ENCODE measurements at places on chromosomes 1 and 21. TPM values are rescaled to one million over a fixed set of nuclear protein-coding genes. Genes with fewer than 3 reads are reported as not detected.

The RGS13 gene
- total RNA-seq = not detected

The AVPR1B gene
- total RNA-seq = not detected

The GSTM5 gene
- total RNA-seq = under 0.01 TPM

The COL6A2 gene
- total RNA-seq = 9.5 TPM

The DIRAS3 gene
- 0.98 TPM for total RNA-seq

The TMEM9 gene
- total RNA-seq = 46.7 TPM

The MEX3A gene
- 19.9 TPM for total RNA-seq

The SPATA46 gene
- not detected for total RNA-seq

The PLEKHO1 gene
- 36.9 TPM for total RNA-seq

The ARMH1 gene
- 0.33 TPM for total RNA-seq

The CHRM3 gene
- 2.0 TPM for total RNA-seq

The TNFRSF8 gene
- total RNA-seq = 0.19 TPM

The OR2AK2 gene
- total RNA-seq = not detected

Data from vein endothelial cell (primary cell).